ENCODE measurements at places on chromosomes 3 and 15.

DNA sequence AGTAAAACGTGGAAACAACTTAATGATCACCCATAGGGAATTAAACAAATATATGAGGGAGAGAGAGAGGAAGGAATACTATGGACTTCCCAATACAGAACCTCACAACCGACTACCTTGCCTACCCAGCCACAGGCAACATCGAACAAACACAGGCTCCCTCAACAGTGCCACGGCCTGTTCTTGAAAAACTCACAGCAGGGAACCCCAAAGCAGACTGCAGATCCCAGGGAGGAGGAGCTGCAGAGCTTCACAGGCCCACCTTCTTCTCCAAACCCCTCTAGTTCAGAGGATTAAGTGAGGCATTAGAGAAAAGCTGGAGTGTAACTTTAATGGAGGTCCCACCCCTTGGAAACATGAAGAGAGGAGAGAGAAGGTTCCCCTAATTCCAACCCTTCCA is 110.2 kb downstream of the ST8SIA2 start:
- DNase-seq: no peak

DNA sequence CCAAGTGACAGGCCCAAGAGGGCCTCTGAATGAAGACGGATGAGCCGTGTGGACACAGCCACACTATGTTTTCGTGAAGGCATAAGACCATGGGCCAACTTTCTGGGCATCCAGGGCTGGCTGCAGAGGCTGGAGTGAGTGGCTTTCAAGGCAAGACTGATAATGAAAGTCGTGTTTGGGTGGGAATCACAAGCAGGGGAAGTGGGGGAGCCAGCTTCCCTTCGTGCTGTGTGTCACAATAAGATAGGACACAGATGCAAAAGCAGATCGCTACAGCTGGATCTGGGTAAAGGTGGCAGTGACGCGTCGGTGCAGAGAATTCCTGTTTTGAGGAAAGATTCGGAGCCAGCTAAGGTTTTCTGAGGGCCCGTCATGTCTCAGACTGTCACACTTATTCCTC is 309.8 kb upstream of the CTDSPL start:
- DNase-seq: no peak

DNA sequence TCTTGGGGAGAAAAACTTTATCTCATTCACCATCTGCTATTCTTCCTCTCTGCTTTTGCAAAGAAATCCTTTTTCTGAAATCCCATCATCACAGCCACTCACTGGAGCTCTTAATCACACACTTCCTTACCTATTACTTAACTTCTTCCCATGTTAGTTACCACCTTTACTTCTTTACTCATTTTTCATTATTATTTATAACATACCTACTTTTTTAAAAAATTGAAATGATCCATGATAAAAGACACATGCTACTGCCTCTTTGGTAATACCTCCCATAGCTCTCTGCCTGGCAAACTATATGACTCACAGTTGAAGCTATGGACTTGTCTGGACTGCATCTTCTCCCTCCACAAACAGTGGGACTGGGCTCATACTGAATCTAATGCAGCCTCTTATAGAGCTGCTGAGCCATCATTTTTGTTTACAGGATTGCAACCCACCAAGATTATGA is 150.3 kb downstream of the TNIK start:
- no peak for DNase-seq

DNA sequence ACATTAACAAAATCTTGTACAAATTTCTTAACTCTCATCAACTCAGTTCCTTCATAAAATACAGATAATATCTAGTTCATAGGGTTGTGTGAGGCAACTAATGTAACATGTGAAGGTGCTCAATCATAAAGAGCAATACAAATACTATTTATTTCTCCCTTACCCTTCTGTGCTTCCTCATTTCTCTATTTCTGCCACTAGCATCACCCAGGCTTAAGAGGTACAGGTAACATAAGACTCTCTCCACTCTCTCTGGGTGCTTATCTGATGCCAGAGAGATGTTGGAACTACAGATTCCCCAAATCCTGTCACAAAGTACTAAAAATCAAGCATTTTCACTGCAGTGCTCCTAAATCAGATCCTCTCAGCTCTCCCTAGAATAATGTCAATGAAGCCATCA is 74.9 kb downstream of the DPH6 start:
- no peak for DNase-seq

GRCh38 chr3:186985661-186986364 is 55.5 kb downstream of the ST6GAL1 start:
- DNase-seq: no peak

Data from trophoblast cell (in vitro differentiated cells and primary cell).